ENCODE measurements at places on chromosomes 1 and 21.
A peak's percentile ranks its signal among the peaks of the same experiment; 100 is the strongest.

- DNase-seq, result no peak
Observed at GRCh38 chr21:25359724-25360123, 247.6 kb downstream of the MRPL39 start.

DNA sequence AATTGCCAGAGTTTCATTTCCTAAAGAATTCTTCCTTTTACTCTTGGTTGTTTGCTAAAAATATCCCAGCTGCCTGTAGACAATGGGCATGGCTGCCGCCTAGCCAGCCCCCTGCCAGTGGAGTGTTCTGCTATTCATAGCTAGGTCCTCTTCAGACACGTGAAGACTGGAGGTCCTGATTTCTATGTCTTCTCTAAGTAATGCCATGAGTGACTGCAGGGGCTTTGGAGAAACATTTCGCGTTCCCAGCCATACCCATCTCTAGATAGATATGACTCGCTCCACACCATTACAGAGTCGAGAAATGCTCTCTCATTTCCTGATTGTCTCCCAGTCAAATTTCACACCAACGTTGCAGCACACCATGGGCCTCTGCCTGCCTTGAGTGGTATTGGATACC, 99.5 kb upstream of the BACE2 start:
- peak; percentile 33 for DNase-seq

DNA sequence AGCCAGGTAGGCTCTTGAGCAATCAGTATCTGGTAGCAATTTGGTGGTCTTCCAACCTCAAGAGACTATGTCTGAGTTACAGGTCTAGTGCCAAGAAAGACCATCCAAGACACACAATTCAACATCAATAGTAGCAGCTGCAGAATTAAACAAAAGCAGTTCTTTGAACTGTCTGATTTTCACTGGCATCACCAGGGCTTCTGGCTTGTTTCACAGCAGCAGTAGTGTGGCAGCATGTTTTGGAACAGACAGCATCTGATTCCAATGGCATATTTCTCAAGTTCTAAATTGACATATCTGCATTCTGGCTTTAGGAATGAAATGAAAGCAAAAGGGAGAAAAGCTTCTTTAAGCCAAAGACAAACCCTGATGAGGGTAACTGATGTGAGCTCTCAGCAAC, 334.7 kb upstream of the PRMT6 start:
- no peak for DNase-seq

DNA sequence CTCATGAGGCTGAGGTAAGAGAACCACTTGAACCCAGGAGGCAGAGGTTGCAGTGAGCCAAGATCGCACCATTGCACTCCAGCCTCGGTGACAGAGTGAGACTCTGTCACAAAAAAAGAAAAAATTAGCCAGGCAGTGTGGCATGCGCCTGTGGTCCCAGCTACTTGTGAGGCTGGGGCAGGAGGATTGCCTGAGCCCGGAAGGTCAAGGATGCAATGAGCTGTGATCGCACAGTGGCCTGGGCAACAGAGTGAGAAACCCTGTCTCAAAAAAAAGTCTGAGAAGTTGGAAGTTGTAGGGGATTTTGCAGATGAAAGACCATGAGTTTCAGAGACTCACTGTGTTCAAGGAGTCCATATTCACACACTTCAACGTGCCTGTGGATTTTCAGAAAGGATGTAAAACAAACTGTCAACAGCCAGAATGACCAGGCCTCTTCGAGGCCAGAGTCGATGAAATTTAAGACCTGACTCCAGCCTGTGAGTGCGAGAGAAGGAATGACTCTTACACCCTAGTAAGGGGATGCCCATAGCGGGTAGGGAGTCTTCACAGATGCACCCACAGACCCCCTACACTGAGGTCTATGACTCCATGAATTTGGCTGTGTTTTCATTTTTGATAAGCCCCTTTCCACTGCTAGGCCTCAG, 2.2 kb downstream of the S100A13 start:
- DNase-seq, result no peak

- DNase-seq, result no peak
Observed at GRCh38 chr1:158248771-158249170, 5.5 kb upstream of the CD1A start.

- peak; percentile 34 for DNase-seq
Observed at GRCh38 chr1:229251185-229251584, 19.7 kb upstream of the RAB4A start.

DNA sequence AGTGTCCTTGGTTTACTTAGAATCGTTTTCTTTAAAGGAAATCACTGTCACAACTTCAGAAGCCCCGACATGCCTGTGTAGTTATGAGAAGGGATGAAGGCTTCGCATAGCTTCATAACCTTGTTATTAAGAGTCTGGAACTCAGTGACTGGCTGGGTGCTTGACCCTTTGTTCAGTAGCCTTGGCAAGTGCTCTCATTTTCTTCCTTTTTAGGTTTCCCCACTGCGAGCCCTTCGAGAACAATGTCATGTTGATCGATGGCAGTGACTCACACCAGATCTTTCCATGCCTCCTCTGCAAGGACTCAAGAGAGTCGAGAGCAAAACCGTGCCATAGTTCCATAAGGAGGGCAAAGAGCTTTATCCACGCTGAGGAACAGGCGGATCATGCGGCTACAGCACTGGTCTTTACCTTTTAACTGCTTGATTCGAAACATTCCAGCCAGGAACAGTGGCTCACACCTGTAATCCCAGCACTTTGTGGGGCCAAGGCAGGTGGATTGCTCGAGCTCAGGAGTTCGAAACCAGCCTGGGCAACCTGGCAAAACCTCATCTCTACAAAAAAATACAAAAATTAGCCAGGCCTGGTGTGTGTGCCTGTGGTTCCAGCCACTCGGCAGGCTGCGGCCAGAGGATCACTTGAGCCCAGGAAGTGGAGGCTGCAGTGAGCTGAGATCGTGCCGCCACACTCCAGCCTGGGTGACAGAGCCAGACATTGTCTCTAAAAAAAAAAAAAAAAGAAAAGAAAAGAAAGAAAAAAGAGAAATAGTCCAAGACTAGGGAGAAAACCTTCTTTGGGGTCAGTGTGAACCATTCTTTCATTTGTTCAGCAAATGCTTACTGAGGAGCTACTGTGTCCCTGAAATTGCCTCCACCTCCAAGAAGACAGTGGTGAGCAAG, 95.4 kb upstream of the ERRFI1 start:
- no peak for DNase-seq

All from head of caudate nucleus (tissue), 42 donors.